ENCODE measurements at places on chromosomes 1 and 21.
A peak's percentile ranks its signal among the peaks of the same experiment; 100 is the strongest.

GRCh38 chr1:43493661-43494450, 36.8 kb upstream of the PTPRF start:
- no peak for DNase-seq

GRCh38 chr21:32001390-32001789, 128.6 kb downstream of the HUNK start:
- no peak for DNase-seq

- DNase-seq, result no peak
These were observed 187.2 kb downstream of the NFIA start for GRCh38 chr1:61269602-61270001.

DNA sequence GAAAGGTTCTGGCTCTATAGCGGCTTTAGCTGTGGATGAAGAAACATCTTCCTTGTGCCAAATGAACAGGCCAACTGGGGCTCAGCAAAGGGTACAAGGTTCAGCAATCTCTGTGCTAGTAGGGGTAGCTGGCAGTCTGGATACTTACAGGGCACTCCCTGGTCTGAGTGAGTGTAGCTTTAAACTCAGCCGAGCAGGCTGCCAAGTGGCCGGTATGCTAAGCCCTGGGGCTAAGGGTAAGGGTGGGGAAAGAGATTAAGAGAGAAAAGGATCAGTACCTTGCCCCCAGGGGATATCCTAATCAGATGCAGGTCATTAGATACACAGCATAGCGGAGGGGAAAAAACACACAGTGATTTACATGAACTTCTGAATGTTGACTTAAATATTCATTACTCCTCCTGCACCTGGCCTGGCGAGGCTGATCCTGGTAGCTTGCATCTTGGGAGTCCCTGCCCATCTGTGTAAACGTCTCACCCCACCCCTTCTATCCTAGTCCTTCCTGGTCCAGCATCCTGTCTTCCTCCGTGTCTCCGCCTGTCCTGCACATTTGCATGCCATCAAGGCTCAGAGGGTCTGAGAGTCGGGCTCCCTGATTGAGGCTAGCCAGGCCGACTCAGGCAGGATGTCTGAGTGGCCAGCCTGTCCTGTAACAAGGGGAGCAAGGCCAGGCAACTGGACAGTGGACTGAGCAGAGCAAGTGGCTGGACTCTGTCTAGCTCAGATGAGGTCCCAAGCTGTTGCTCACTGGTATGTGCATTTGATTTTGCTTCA, 39.5 kb upstream of the CNTN2 start:
- DNase-seq, result peak; percentile 80
